Esophagus squamous epithelium (tissue), 5 donors: ENCODE measurements at places on chromosomes 7 and 10.

- DNase-seq = no peak
Measured at GRCh38 chr7:103628742-103629141, 182.7 kb upstream of the SLC26A5 start.

DNA sequence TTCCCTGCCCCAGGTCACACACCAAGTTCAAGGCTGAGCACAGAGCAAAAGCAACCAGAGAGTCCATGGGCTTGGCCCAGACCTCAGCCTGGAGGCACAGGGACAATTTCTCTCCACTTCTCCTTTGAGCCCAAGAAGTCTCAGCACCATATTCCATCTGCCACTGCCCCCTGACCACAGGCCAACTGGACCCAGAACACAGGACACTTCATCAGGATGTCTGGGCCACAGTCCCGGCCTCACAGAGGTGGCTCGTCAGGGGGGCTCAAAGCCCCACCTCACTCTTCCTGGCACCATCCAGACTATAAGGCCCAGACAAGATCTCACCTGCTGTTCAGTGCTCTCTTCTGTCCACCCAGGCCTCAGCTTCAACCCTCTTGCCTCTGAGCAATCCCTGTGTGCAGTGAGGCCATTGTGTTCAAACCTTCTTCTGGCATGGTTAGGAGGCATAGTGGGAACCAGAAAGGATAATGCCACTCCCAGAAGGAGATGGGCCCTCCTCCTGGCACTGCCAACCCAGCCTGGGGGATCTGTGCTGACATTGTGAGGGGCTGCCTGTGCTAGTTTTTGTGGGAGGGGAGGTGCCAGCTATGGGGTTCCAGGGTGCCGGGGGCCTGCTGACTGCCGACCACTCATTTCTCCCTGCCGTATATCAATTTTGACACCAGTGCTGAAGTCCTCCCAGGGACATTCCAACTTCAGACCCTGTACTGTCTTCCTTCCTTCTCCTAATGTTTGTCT, 49.7 kb upstream of the ANTXRL start:
- DNase-seq = no peak

- DNase-seq = no peak
Measured at GRCh38 chr7:21972397-21972784, 26.7 kb upstream of the CDCA7L start.

DNA sequence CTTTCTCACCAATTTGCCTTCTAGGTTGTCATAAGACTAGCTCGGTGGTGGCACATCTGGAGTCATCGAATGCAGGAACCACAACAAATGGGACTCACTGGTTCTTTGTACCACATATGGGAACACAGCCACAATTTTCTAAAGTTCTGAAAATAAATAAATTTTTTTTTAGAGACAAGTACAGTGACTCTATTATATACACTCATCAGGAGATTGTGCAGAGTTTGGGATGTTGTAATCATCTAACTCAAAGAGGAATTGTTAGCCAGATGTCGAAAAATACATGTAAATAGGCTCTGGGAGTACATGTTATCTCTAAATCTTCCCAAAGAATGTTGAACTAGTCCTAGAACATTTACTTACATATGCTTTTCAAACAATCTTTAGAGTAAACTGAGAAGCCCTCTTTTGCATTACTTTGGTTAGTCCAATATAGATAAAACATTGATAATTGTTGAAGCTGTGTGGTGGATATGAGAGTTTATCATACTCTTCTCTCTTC, 19.6 kb upstream of the SEPTIN7 start:
- no peak for DNase-seq

- DNase-seq = no peak
Measured at GRCh38 chr10:17153321-17153720, 23.7 kb upstream of the CUBN start.

- DNase-seq = no peak
Measured at GRCh38 chr10:50501924-50502452, 121.8 kb downstream of the SGMS1 start.

- DNase-seq = no peak
Measured at GRCh38 chr10:60573336-60573735, 183.7 kb upstream of the ANK3 start.

- no peak for DNase-seq
Measured at GRCh38 chr10:117619707-117620405, 77.3 kb downstream of the EMX2 start.

- DNase-seq = no peak
Measured at GRCh38 chr10:77391605-77392235, 245.9 kb downstream of the KCNMA1 start.

GRCh38 chr10:128063736-128064107, 62.5 kb downstream of the MKI67 start:
- DNase-seq = no peak

GRCh38 chr7:113710310-113711096, 208.3 kb downstream of the PPP1R3A start:
- DNase-seq = no peak

- no peak for DNase-seq
Measured at GRCh38 chr7:144027974-144028373, 20.8 kb upstream of the OR2A5 start.

DNA sequence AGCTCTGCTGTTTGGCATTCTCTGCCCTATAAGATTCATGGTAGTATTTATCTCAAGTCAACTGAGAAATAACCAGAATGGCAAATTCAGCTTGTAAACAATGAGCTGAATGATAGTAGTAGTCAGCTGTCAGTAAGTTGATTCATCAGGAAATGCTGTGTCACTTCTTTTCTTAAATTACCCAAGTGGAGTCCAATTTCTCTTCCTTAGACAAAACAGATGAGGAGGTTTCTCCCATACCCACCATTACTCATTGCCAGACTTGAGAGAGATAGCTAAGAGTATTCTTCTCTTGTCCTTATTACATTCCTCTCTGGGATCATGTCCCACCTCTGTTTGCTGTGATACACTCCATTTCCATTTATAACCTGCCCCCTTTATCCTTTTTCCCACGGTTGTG, 159.8 kb upstream of the STEAP1 start:
- no peak for DNase-seq

GRCh38 chr7:157414702-157415096, 77.9 kb downstream of the DNAJB6 start:
- no peak for DNase-seq

GRCh38 chr7:7157177-7157886, 25.0 kb upstream of the C1GALT1 start:
- DNase-seq = no peak

DNA sequence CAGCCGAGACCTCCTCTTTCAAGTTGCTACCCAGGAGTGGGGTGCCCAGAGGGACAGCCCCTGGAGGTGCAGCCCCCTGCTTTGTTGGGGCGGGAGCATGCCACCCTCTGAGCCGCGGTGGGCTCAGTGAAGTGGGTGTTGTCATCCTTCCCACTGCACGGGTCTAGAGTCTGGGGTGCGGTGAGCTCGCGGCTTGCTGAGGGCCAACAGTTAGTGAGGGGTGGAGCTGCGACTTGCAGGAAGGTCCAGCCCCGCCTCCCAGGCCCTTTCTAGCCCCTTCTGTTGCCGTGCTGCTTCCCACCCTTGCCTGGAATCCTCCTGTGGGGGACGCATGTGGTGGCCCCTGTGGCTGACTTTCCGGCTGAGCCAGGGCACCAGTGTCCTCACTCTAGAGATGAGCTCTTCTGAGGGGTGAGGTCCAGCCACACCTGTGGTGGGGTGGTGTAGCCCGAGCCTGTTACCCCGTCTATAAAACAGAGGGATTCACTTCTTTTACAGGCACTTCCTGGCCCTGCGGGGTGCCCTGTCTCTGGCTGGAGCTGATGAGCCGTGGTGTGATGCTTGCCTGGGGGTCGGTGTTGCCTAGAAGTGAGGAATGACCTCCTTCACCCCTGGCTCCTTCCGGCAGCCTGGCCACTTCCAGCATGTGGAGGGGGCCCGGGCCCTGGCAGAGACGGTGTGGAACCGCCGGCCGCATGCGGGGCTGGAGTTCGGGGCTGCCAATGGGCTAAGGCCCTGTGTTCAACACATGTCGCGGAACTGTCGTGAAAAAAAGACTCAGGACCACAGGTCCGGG, 127.9 kb downstream of the FAM53B start:
- DNase-seq = no peak

DNA sequence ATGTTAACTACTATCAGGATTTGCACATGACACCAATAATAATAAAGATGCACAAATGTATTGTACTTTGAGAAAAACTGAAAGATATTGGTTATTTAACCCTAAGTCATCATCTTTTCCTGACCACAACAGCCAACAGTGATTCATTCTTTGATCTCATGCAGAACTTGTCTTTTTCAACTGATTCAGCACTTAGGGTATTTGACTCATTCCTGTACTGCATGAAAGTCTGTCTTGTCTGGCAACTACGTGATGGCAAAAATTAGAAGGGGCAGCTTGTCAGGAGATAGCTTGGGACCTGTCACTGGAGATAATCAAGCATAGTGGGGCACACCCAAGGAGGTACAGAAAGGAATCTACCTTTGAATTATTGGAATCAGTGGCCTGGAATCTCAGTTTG, 77.8 kb upstream of the LRRC17 start:
- DNase-seq = no peak

- DNase-seq = no peak
Measured at GRCh38 chr10:126259760-126260479, 128.4 kb downstream of the ADAM12 start.

DNA sequence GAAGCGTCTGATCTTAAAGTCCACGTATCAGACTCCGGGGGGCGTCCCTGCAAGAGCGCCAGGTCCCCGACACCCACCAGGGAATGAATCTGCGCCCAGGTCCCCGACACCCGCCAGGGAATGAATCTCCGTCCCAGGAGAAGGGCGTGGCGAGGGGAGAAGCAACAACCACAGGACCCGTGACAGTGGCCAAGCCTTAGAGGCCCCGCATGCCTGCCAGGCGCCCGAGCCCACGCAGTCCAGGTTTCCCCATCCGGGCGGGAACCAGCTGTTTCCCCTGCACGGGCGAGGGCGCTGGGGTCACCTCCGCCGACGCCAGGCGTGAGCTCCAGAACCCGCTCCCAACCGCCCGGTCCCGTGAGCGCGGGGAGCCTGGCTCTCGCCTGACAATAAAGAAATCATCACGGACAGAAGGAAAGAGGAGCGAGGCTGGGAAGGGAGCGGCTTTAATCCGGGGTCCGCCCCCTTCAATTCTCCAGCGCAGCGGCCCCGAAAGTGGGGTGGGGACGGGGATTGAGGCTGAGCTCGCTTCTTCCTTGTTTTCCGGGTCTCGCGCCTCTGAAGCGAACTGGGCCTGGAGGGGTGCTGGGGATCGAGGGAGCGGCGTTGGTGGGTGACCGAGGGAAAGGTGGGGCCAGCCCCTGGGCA, 29.0 kb upstream of the BMS1 start:
- no peak for DNase-seq

DNA sequence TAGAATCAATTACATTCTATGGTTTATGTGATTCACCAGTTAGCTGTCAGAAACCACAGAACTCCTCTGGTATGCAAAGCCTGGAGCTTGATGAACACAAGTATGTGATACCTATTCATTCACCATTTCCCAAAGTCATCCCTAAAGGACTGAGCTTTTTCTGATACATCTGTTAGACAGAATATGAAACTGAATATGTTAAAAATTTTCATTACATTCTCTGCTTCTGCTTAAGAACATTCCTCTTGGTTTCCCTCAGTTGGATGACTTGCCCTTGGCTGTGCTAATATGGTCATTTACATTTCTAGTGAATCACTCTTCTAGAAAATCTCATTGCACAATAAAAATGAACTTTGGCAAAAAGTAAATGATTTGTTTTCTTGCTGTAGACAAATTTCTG, 10.8 kb upstream of the PON1 start:
- DNase-seq = no peak

DNA sequence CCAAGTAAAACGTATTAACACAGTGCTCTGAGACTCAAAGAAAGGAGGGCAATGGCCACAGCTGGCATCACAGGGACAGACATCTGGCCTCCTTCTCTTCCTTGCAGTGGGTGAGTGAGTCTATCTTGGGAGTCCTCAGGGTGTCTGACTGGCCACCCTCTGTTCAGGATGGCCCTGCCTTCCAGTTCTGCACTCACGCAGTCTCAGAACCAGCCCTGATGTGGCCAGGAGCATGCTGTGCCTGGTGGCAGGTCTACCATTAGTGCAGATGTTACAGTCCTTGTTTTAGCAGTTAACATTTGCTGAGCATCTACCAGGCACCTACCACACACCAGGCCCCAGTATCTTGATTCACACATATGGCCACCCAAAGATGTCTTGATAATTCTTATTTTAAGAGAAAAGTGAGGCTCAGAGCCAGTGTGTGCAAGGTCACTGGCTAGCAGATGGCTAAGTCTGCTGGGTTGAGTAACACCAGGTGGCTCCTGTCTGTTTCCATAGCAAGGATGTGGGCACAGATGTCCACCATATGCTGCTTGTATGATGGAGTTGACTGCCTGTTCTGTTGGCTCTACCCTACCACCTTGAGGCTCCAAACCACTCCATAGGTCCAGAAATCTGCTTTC, 23.2 kb upstream of the ARHGAP22 start:
- no peak for DNase-seq

GRCh38 chr7:81272176-81272575, 353.3 kb upstream of the SEMA3C start:
- DNase-seq = no peak

DNA sequence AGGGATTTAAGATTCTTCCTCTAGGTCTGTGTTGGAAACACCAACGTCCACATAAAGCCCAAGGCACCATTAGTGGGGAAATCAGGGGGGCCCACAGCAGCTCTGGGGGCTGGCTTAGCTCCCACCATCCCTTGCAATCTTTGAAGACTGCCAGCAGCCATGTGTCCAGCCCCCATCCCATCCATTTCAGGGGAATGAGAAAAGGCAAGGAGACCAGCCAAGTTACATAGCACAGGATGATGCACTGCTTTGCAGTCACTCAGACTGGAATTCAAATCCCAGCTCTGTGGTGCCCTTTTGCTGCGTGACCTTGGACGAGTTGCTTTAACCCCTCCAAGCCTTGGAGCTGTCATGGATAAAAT, 108.9 kb upstream of the ZMIZ1 start:
- no peak for DNase-seq

GRCh38 chr10:3472287-3473051, 299.9 kb upstream of the PITRM1 start:
- DNase-seq = no peak

DNA sequence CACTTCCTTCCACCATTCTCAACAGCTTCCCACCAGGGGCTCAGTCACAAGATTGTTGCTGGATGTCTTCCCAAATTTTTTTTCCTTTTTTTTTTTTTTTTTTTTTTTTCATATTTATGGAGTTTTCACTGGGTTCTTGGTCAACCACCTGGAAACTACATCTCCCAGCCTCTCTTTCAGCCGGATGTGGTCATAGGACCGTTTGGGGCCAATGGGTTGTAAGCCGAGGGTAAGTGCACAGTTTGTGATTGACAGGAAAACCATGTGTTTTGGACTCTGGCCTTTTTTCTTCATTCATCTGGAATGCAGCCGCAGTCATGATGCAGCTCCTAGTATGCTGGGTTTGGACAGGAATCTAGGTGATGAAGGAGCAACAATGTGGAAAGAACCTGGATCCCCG, 337.1 kb upstream of the FOXK1 start:
- no peak for DNase-seq

GRCh38 chr7:119935418-119936025, 337.5 kb upstream of the KCND2 start:
- no peak for DNase-seq

DNA sequence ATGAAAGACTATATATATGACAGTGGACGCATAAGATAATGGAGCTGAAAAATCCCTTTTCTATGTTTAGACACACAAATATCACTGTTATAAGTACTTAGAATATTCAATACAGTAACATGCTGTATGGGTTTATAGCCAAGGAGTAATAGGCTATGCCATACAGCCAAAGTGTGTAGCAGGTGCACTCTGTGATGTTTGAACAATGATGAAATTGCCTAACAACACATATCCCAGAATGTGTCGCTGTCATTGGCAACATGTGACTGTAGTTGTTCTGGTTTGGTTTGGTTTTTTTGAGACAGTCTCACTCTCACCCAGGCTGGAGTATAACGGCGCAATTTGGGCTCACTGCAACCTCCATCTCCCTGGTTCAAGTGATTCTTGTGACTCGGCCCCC, 26.1 kb downstream of the NOM1 start:
- no peak for DNase-seq
